ENCODE measurements at places on chromosomes 16 and 17.

GRCh38 chr16:67740391-67740790, 21.3 kb upstream of the GFOD2 start:
- DNase-seq: no peak

DNA sequence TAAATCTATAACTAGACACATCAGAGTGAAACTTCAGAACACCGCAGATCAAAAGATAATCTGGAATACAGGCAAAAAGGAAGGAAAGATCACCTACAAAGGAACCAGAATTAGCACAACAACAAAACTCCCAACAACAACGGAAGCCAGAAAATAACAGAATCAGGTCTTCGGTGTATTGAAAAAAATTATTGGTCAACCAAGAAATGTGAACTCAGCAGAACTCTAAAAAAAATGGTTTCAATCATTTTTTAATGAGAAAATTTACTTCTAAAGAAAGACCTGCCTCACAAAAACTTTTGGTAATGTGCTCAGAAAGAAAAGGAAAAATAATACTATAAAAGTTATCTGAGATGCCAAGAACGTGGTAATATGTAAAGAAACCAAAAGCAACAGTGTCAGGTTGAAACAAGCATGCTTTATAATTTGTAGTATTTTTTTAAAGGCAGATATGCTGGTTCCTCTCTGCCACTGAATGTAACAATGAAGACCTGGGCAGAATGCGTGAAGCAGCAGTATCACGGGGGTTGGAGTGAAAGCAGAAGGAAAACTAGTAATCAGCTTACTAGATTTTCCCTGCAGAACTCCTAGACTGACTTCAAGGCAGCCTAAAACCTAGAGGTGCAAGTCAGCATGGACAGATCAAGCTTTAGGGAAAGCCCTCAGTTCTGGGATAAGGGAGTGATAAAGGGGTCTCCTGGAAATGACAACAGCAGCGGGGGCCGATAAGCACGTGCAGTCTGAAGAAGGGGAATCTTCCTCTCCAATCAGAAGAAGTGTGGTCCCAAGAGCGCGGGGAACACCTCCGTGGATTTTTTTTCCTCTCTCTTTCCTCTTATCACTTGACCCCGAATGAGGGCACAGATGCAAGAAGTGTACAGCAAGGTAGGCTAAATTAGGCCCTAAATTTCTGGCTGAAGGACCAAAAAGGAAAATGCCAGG, 80.9 kb upstream of the TEKT1 start:
- no peak for DNase-seq

- no peak for DNase-seq
Observed at GRCh38 chr17:47875011-47875985, 20.7 kb upstream of the SP2 start.

DNA sequence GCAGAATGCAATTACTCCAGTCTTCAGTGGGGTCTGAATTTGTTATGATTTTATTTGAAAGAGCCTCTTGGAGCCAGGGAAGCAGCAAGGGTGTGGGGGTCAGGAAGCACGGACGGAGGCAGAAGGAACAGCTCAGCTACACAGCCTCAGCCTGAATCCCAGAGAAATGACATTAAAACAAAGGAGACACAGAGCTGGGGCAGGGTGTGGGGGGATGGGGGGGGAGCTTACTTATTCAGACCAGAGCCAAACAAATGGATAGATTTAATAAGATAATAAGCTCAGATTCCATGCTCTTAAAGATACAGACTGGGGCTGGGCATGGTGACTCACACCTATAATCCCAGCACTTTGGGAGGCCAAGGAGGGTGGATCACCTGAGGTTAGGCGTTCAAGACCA, 195.3 kb downstream of the ZNF423 start:
- DNase-seq: no peak

GRCh38 chr16:56370185-56370874, 55.0 kb downstream of the AMFR start:
- no peak for DNase-seq

DNA sequence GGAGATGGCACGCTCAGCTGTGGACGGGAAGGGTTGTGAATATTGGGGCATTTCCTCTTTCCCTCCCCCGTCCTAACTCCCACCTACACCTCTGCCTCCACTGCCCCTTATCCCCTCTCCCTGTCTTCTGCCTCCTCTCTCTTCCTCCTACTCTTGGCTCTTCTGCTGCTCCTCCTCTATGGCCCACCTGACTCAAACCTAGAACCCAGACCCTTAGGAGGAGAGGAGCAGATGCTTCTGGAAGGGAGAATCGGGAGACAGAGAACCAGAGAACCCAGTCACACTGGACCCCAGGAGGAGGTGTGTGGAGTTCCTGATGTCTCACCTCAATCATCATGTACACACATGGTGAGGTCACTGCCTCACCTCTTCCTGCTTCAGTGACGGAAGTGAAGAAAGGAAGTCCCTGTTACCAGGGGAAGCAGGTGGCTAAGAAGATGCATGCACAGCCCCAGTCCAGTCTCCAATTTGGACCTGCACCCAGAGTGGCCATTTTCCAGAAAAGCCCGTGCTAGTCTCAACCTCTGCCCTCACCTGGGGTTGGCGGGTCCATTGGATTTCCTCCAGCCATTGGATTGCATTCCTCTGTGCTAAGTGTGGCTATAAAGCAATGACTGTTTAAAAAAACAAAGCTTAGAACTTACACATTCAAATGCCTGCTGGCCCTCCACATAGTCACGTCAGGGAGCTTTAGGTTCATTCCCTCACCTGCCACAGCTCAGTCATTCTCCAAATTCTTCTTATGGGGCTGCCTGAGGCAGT, 4.0 kb downstream of the RNF222 start:
- peak; percentile 26 for DNase-seq

- no peak for DNase-seq
Observed at GRCh38 chr17:364766-365165, 12.2 kb upstream of the RPH3AL start.

GRCh38 chr17:81912441-81913309, 1.5 kb upstream of the PCYT2 start:
- no peak for DNase-seq

DNA sequence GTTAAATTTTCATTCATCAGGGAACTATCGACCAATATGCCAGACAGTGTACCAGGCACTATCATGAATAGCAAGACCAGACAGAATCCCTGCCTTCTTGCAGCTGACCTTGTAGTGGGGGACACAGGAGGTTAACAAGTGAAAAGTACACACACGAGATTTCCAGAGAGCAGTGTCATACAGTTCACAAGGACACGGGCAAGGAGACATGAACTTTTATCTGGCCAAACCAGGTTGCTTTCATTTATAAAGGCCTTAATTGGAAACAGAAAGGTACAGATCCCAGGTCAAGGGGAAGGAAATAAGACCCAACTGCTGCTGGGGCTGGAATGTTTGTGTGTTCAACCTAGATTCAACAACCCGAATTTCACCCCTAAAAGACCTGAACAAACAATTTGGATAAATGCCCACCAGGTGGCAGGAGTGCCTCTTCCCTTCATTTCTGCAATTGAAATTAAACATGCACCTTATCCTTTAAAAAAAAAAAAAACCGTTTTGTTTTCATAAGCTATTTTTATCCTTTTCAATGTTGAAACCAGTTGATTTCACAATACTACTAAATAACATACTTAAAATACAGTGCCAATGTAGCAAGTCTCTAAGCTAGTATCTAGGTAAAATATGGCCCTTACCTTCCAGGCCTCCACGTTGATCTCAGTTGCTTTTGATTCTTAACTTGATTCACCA, 65.9 kb downstream of the EMP2 start:
- DNase-seq: peak; percentile 62

- no peak for DNase-seq
Observed at GRCh38 chr16:67441907-67442306, 11.0 kb downstream of the HSD11B2 start.

DNA sequence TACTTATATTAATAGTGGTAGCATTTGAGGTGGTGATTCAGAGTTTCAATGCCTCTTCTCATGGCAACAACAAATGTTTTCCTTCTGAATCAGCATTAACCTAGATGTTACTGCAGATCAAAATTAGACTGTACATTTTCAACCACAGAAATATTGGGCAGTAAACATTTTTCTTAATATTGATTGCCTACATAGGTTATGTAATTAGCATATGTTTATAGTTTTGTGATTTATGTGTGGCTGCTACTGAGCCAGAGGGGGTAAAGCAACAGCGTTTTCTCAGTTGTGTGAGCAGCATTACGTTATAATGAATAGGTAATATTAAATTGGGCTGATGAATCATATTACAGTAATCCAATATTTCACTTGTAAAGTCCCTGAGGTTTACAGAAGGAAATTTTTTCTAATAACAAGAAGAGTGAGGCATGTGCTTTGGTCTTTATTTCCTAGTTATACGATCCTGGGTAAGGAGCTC, 18.8 kb upstream of the BMERB1 start:
- DNase-seq: no peak

GRCh38 chr16:20675488-20676267, 21.8 kb downstream of the ACSM1 start:
- peak; percentile 50 for DNase-seq

GRCh38 chr17:27620721-27621120, 10.3 kb upstream of the LGALS9 start:
- DNase-seq: no peak

DNA sequence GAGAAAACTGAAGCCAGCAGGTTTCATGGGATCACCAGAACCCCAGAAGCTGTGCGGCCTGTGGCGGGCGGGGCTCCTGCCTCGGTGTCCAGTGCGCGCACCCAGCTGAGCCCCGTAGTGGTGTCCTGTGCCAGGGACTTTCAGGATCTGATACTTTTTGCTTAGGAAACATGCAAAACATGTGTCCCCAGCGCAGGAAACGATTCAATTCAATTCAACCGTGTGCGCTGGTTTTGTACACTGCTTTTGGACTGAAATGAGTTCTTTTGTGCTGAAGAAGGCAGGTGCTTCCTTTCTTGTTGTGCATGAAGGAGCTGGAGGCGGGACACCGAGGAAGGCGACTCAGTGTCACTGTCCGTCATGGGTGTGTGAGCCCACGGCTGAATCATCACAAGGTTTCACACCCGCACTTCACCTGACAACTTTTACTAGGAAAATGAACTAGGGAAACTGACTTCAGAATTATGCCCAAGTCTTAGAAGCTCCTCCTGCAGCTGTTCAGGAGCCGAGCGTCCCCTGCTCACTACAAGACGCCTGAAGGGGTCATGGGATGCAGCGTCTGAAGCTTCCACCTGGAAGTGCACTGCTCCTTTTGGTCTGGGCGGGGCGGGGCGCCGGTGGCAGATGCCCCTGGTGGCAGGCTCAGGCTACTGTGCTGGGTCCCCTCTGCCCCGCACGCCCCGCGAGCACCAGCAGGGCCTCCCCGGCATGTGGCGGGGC, 31.4 kb upstream of the ZNF750 start:
- peak; percentile 74 for DNase-seq

GRCh38 chr17:13476720-13477119, 125.0 kb downstream of the HS3ST3A1 start:
- DNase-seq: no peak

GRCh38 chr16:3582276-3583165, 5.3 kb upstream of the NLRC3 start:
- DNase-seq: no peak

GRCh38 chr16:30839523-30840227, 52.7 kb upstream of the ZNF629 start:
- DNase-seq: no peak

Data from activated CD4-positive, alpha-beta T cell treated with anti-CD3 and anti-CD28 coated beads for 48 hours (primary cell).